Naive thymus-derived CD8-positive, alpha-beta T cell (primary cell): ENCODE measurements at places on chromosomes 16 and 17. TPM values are rescaled to one million over a fixed set of nuclear protein-coding genes. Genes with fewer than 3 reads are reported as not detected.
A peak's percentile ranks its signal among the peaks of the same experiment; 100 is the strongest.

GRCh38 chr16:27353853-27354252, 40.1 kb downstream of the IL4R start:
- peak overlapping the region; percentile 86 for H3K27ac ChIP-seq
- no peak overlapping the region for H3K4me3 ChIP-seq
- H3K4me1 ChIP-seq, result peaks cover 22% of the 10 kb centered on the region
- DNase-seq, result no peak
- peaks cover 51% of the 10 kb centered on the region for H3K36me3 ChIP-seq

GRCh38 chr16:1991588-1991947, 1.8 kb downstream of the SYNGR3 start:
- peak overlapping the region; percentile 68 for H3K4me3 ChIP-seq
- peaks cover 17% of the 10 kb centered on the region for H3K4me1 ChIP-seq
- H3K27me3 ChIP-seq, result peaks cover 2% of the 10 kb centered on the region
- peak overlapping the region; percentile 24 for H3K27ac ChIP-seq

DNA sequence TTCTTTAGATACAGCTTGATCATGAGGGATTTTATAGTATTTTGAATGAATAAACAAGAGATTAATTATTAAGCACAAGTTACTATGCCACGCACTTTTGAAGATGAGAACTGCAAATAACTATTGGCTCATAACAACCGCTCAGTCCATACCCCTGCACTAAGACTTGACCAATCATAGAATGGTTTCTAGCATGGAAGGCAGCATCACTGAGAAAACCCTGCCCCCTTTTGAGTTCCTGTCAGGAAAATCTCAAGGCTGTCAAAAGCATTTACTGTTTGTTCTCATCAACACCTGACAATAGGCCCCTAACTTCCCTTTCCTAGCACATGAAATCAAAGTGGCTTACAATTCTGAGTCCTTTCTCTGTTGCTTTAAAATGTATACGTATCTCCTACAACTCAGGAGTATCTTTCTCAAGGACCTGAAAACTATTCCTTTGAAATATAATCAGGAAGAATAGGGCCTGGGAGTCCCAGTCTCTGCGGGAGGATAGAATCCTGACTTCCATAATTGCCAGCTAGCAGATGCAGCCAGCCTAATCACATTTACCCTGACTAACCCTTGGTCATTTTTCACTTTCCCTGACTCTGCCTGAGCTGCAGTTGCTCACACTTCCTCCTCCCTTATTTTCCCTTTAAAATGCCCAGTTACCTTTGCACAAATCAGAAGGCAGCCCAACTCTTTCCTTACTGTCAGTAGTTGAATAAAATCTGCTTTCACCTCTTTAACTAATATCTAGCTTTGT, 9.1 kb upstream of the MMD start:
- H3K4me3 ChIP-seq, result no peak overlapping the region
- peaks cover 2% of the 10 kb centered on the region for H3K27me3 ChIP-seq
- no peak overlapping the region for H3K27ac ChIP-seq
- no peak for DNase-seq
- H3K4me1 ChIP-seq, result peaks cover 8% of the 10 kb centered on the region

GRCh38 chr17:43907425-43907981, at the start of gene MPP2:
TSS of gene MPP2 (minus strand) at chr17:43907536. CDS start at chr17:43904460, 3,076 bp downstream.
- no peaks in the 10 kb centered on the region for H3K27me3 ChIP-seq
- H3K27ac ChIP-seq, result peak within 1 kb of the TSS; percentile 94
- peak within 1 kb of the TSS; percentile 85 for H3K4me3 ChIP-seq
- peaks cover 19% of the 10 kb centered on the region for H3K4me1 ChIP-seq
- no peaks in the 10 kb centered on the region for H3K36me3 ChIP-seq
- peak; percentile 44 for DNase-seq

GRCh38 chr17:70053241-70054234, 21.5 kb upstream of the KCNJ16 start:
- no peaks in the 10 kb centered on the region for H3K27me3 ChIP-seq
- H3K27ac ChIP-seq, result no peak overlapping the region
- no peaks in the 10 kb centered on the region for H3K4me1 ChIP-seq
- no peak for DNase-seq

DNA sequence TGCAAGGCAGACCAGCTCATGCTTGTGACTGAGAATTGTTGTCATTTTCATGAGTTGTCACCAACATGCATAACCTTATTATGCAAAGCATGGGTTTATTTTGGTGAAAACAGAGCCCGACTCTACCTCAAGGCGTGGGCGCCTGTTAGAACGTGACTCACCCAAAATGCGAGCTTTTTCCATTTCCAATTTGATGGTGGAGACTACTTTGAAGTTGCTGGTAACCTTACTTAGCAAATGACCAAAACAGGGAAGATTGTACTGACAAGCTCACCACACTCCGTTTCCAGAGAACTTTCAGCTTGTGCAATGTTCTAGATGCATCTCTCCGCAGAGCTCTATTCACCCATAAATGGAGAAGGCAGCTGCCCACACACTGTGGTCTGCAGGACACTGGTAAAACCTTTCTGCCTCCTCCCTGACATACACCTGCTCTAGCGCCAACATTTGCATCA, 284.5 kb downstream of the MAF start:
- H3K4me3 ChIP-seq, result no peak overlapping the region
- peaks cover 9% of the 10 kb centered on the region for H3K4me1 ChIP-seq
- peaks cover 44% of the 10 kb centered on the region for H3K27me3 ChIP-seq
- H3K36me3 ChIP-seq, result no peaks in the 10 kb centered on the region
- DNase-seq, result no peak

The RNF43 gene
- 0.07 TPM for polyA plus RNA-seq
